Tibial artery (tissue), 4 donors: ENCODE measurements at places on chromosomes 2 and 18.

DNA sequence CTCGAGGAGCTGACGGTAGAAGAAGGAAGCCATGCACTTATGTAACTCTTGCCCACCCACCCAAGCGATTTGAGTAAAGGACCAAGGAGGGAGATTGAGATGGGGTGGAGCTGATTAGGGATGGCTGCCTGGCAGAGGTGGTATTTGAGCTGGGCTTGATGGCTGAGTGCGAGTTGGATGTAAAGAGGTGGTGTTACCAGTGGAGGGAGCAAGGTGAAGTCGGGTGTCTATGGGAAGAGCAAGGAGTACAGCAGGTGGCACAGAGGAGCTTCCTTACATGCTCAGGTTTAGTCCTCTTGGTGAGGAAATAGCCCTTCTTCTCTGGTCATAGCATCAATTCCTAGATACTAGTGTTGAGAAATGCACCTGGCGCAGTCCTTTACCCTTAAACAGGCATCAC is 294.2 kb upstream of the SKOR2 start:
- no peaks in the 10 kb centered on the region for H3K4me1 ChIP-seq
- H3K36me3 ChIP-seq, result no peaks in the 10 kb centered on the region
- no peak for DNase-seq
- no peak overlapping the region for H3K4me3 ChIP-seq

DNA sequence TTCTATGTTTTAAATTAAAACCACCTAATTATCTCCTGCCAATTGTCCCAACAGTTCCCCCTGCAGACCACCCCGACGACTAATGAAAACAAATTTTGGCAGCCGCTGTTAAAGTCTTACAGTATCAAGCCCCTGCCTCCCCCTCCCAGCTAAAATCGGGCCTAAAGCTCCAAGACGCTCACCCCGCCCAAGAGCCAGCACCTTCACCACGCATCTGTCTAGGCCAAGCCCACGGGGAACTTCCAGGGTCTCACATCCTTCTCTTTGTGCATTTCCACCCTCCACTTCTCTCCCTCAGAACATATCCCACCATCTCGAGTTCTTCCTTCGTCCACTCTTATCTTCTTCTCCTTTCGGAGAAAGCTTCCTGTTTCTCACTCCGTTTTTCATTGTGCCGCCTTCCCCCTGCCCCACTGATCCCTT is 445 bp downstream of the PRPF40A start:
- peak overlapping the region; percentile 98 for H3K27ac ChIP-seq
- H3K27me3 ChIP-seq, result no peaks in the 10 kb centered on the region
- peak overlapping the region; percentile 90 for H3K4me3 ChIP-seq
- DNase-seq, result peak; percentile 25
- H3K4me1 ChIP-seq, result peaks cover 14% of the 10 kb centered on the region

DNA sequence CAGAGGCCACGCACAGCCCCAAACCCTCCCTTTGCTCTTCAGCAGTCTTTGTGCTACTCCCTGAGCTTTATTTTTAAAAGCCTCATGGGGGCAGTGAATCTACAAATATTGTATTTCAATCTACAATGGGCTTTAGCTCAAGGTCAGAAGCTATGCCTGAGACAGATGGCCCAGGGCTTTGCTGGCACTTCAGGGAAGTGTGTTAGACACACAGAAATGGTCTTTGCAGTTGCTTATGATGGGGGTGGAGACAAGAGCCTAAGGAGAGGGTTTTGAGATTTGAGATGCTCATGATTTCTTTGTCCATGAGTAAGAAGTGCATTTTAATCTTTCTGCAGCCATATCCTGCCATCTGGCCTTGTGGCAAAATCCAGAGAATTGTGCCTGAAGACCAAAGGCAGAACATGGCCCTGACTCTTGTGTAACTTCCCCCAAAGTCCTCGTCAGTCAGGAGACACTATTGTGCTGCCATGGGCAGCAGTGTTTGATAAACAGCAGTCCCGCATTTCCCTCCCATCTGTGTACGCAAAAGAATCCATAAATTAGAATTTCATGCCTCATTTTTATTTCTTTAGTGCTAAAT is 92.6 kb downstream of the VAPA start:
- no peaks in the 10 kb centered on the region for H3K36me3 ChIP-seq
- H3K27ac ChIP-seq, result no peak overlapping the region
- no peak overlapping the region for H3K4me3 ChIP-seq
- H3K27me3 ChIP-seq, result no peaks in the 10 kb centered on the region

DNA sequence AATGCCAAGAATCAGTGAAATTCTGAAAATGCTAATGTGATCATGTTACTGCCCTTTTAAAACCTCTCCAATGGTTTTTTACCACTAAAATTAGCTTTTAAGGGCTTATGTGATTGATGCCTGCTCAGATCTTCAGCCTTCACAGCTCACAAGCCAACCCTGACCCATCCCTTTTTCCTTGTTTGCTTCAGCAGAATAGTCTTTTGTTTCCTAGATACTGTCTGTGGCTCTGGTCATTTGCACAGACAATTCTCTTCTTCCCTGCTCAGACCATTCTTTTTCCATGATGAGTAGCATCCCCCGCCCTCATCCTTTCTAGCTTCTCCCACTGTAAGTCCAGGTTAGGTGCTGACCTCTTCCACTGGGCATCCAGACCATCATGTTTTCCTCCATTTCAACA is 164.9 kb upstream of the NT5C1B start:
- H3K4me1 ChIP-seq, result no peaks in the 10 kb centered on the region
- H3K27me3 ChIP-seq, result no peaks in the 10 kb centered on the region
- DNase-seq, result no peak

DNA sequence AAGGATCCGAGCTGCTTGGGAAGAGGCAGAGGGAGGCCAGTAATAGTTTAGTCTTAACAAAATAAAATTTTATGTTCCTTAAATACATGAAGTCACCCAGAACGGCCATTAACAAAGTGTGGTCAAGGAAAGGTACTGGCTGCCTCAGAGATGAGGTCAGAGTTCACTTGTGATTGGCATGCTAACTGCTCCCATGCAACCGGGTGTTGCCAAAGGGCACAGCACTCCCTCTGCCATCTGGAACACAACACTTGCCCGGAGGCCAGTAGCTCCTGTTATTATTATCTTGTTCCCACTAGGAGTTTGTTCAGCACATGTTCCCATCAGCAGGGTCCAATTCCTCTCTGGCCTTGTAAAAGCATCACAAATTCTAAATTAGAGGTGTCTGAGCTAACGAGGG is 207.0 kb downstream of the CYP26B1 start:
- H3K27ac ChIP-seq, result peak overlapping the region; percentile 73
- no peaks in the 10 kb centered on the region for H3K36me3 ChIP-seq
- H3K27me3 ChIP-seq, result no peaks in the 10 kb centered on the region
- DNase-seq, result peak; percentile 92
- no peaks in the 10 kb centered on the region for H3K4me1 ChIP-seq
- H3K4me3 ChIP-seq, result no peak overlapping the region

DNA sequence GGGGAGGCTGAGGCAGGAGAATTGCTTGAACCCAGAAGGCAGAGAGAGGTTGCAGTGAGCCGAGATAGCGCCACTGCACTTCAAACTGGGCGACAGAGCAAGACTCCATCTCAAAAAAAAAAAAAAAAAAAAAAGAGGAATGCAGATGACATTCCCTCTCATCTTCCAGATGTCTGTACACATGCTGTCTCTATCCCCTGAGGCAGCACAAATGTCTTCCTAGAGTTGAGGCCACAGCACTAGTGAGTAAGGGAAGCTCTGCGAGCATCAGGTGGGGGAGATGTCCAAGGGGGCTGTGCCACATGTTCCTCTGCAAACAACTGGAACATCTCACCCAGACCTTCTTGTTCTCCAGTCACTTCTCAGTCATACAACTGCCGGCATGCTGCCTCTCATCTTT is 35.6 kb upstream of the LRRC30 start:
- no peak for DNase-seq
- H3K36me3 ChIP-seq, result no peaks in the 10 kb centered on the region
- no peak overlapping the region for H3K27ac ChIP-seq
- no peaks in the 10 kb centered on the region for H3K4me1 ChIP-seq
- H3K27me3 ChIP-seq, result no peaks in the 10 kb centered on the region

DNA sequence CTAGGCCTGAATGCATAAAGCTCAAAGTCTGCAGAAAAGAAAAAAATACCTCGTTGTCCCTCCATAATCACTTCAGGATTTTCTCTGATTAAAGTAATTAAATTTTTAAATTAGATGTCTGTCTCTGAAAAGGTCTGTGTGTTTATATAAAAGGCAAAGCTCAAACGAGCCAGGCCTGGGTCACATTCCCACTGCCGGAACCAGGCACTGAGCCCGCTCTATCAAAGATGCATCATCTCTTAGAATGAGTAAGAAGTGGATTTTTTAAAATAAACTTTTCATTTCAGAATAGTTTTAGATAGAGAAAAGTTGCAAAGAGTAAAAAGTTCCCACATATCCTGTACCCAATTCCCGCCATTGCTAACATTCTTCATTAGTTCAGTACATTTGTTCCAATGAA is 202.1 kb upstream of the KYNU start:
- DNase-seq, result no peak
- H3K27ac ChIP-seq, result no peak overlapping the region
- H3K4me3 ChIP-seq, result no peak overlapping the region
- H3K27me3 ChIP-seq, result no peaks in the 10 kb centered on the region
- H3K36me3 ChIP-seq, result no peaks in the 10 kb centered on the region

- H3K27ac ChIP-seq, result no peak overlapping the region
- H3K36me3 ChIP-seq, result no peaks in the 10 kb centered on the region
- no peaks in the 10 kb centered on the region for H3K4me1 ChIP-seq
- H3K27me3 ChIP-seq, result no peaks in the 10 kb centered on the region
- H3K4me3 ChIP-seq, result no peak overlapping the region
These were observed 22.0 kb downstream of the AP1S3 start for GRCh38 chr2:223815186-223815883.
